Activated naive CD8-positive, alpha-beta T cell treated with anti-CD3 and anti-CD28 coated beads, Interleukin-2, amount 10 ng/mL, durations not matched to agents 7 days and 5 days (primary cell): ENCODE measurements at places on chromosomes 5 and 9.

GRCh38 chr9:123431581-123431980 is 75.6 kb downstream of the CRB2 start:
- no peak overlapping the region for H3K4me3 ChIP-seq
- DNase-seq: no peak
- H3K36me3 ChIP-seq: peaks cover 6% of the 10 kb centered on the region
- no peak overlapping the region for H3K27ac ChIP-seq
- H3K27me3 ChIP-seq: no peaks in the 10 kb centered on the region

- H3K4me1 ChIP-seq: no peaks in the 10 kb centered on the region
- H3K36me3 ChIP-seq: no peaks in the 10 kb centered on the region
- H3K27ac ChIP-seq: no peak overlapping the region
- no peaks in the 10 kb centered on the region for H3K27me3 ChIP-seq
- no peak for DNase-seq
Measured at GRCh38 chr5:35305336-35306020, 75.2 kb upstream of the PRLR start.

DNA sequence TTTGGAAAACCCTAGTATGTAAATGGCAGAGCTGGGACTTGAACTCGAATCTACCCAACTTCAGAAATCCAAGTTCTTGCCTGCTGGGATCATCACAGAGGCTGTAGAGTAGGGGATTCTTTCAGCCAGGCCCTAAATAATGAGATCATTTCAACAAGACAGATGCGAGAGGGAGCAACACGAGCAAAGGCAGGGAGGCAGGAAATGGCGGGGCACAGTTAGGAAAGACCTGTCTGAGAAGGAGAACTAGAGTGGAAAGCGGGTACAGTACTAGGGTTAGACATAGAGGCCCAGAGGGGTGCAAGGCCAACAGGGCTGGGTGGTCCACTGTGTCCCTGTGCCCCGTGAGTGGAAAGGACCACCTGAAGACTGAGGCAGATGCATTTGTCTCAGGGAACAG is 46.1 kb downstream of the MVB12B start:
- peaks cover 28% of the 10 kb centered on the region for H3K4me1 ChIP-seq
- H3K27ac ChIP-seq: peak overlapping the region; percentile 25
- no peak for DNase-seq

DNA sequence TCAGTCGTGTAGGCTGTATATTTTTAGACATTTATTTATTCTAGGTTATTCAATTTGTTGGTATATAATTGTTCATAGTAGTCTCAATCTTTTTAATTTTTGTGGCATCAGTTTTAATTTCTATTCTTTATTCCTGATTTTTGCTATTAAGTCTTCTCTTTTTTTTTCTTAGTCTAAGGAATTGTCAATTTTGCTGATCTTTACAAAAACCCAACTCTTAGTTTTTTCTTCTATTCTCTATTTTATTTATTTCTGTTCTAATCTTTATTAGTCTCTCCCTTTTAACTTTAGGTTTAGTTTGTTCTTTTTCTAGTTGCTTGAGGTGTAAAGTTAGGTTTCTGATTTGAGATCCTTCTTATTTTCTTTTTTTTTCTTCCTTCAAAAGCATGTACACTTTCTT is 152.5 kb downstream of the FANCC start:
- peaks cover 1% of the 10 kb centered on the region for H3K27me3 ChIP-seq
- H3K36me3 ChIP-seq: peaks cover 41% of the 10 kb centered on the region
- DNase-seq: no peak
- peaks cover 5% of the 10 kb centered on the region for H3K4me1 ChIP-seq

GRCh38 chr9:14633148-14633547 is 60.1 kb downstream of the ZDHHC21 start:
- no peak overlapping the region for H3K27ac ChIP-seq
- H3K27me3 ChIP-seq: no peaks in the 10 kb centered on the region
- no peak overlapping the region for H3K4me3 ChIP-seq
- peaks cover 28% of the 10 kb centered on the region for H3K36me3 ChIP-seq

GRCh38 chr9:133640580-133641395 is 4.6 kb downstream of the DBH start:
- no peak overlapping the region for H3K4me3 ChIP-seq
- peaks cover 2% of the 10 kb centered on the region for H3K27me3 ChIP-seq
- H3K27ac ChIP-seq: no peak overlapping the region
- H3K4me1 ChIP-seq: peaks cover 5% of the 10 kb centered on the region

DNA sequence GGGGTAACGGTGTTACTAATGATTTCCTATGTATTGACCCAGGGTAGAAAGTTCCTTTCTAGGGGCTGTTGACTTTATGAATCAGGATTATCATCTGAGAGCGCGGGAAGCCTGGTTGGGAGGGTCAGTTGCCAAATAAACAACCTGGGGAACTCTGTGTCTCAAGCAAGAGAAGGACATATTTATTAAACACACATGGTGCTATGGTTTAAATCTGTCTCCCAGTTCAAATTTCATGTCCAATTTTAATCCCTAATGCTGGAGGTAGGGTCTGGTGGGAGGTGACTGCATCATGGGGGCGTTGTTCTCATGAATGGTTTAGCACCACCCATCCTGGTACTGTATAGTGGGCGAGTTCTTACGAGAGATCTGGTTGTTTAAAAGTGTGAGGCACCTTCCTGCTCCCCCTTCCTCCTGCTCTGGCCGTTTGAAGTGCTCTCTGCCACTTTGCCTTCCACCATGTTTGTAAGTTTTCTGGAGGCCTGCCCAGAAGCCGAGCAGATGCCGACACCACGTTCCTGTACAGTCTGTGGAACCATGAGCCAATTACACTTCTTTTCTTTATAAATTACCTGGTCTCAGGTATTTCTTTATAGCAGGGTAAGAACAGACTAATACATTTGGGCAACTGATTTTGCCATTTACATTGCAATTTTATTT is 19.7 kb upstream of the GAS1 start:
- DNase-seq: no peak
- H3K27me3 ChIP-seq: no peaks in the 10 kb centered on the region
- no peak overlapping the region for H3K27ac ChIP-seq

GRCh38 chr5:142357469-142358090 is 32.8 kb upstream of the SPRY4 start:
- no peak for DNase-seq
- H3K4me1 ChIP-seq: peaks cover 29% of the 10 kb centered on the region
- H3K4me3 ChIP-seq: peak overlapping the region; percentile 74
- peak overlapping the region; percentile 77 for H3K27ac ChIP-seq

GRCh38 chr9:86517475-86517874 is 163.3 kb upstream of the TUT7 start:
- H3K27me3 ChIP-seq: peaks cover 6% of the 10 kb centered on the region
- H3K4me3 ChIP-seq: no peak overlapping the region
- DNase-seq: no peak
- H3K27ac ChIP-seq: no peak overlapping the region
- H3K36me3 ChIP-seq: no peaks in the 10 kb centered on the region

DNA sequence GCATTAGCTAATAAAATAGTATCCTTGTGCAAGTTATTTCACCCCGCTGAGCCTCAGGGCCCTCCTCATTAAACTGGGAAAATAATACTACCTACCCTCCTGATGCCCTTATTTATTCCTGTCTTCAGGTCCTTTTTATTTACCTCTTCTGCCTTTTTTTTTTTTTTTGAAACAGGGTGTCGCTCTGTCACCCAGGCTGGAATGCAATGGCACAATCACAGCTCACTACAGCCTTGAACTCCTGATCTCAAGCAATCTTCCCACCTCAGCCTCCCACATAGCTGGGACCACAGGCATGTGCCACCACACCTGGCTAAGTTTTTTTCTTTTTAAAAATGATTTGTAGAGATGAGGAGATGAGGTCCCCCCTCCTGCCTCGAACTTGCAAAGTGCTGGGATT is 20.9 kb downstream of the HBEGF start:
- peaks cover 9% of the 10 kb centered on the region for H3K27me3 ChIP-seq
- no peak for DNase-seq
- no peak overlapping the region for H3K27ac ChIP-seq
- H3K36me3 ChIP-seq: peaks cover 1% of the 10 kb centered on the region
- peaks cover 3% of the 10 kb centered on the region for H3K4me1 ChIP-seq
- no peak overlapping the region for H3K4me3 ChIP-seq

DNA sequence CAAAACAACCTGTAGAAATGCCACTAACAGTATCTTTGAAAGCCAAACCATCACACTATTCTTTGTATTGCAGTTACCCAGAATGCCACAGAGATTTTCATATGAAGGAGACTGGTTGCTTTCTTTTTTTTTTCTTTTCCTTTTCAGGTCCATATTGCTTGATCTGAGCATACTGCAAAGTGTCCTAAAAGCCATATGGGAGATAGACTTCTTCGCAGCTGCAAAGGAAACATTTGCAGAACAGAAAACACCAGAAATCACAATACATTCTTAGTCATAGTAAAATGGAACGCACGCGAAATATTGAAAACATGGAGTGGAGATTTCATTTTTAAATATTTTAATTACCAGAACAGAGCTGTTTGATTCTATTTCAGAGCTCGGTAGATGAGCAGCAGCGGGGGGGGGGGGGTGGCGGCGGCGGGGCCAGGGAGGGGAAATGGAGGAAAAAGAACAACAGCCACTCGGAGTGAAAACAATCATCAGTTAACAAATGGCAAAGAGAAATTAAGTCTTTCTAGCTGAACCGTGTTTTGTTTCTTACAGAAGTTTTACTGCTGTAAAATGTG is 284.1 kb downstream of the NFIB start:
- H3K4me3 ChIP-seq: no peak overlapping the region
- no peak overlapping the region for H3K27ac ChIP-seq
- H3K4me1 ChIP-seq: no peaks in the 10 kb centered on the region
- DNase-seq: no peak
- no peaks in the 10 kb centered on the region for H3K27me3 ChIP-seq

- peaks cover 2% of the 10 kb centered on the region for H3K27me3 ChIP-seq
- no peak for DNase-seq
- no peak overlapping the region for H3K27ac ChIP-seq
Measured at GRCh38 chr5:82314964-82315758, 37.0 kb upstream of the RPS23 start.

GRCh38 chr5:139710319-139711066 is 62.3 kb downstream of the CXXC5 start:
- DNase-seq: peak; percentile 66
- H3K27me3 ChIP-seq: peaks cover 12% of the 10 kb centered on the region
- peaks cover 9% of the 10 kb centered on the region for H3K4me1 ChIP-seq
- peak overlapping the region; percentile 79 for H3K4me3 ChIP-seq

DNA sequence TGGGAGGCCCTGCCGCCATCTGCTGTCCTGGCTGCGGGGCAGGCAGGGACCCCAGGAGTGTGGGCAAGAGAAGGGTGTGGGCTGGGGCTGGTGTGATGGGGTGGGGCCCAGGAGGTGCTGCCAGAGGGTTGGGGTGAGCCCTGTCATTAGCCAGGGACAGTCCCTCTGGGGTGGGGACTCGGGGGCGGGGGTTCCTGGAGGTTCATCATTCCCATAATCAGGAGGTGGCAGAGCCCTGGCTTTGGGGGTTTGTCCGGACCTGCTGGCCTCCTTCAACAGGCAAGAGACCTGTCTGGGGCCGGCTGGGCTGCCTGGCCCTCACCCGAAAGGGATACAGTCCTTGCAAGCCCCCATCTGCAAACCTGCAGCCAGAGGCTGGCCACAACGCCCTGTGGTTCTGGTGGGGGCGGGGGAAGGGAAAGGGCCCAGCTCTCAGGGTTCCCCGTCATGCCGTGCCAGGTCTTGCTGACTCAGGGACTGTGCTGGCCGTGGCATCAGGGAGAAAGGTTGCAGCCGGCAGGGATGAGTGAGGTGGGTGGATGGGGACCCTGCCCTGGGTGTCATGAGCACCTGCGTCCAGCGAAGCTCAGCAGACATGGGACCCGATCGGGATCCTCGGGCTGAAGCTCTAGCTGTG is 65.2 kb downstream of the MRPL36 start:
- DNase-seq: no peak
- peaks cover 8% of the 10 kb centered on the region for H3K27me3 ChIP-seq
- no peak overlapping the region for H3K4me3 ChIP-seq
- H3K4me1 ChIP-seq: no peaks in the 10 kb centered on the region
- no peaks in the 10 kb centered on the region for H3K36me3 ChIP-seq
- H3K27ac ChIP-seq: no peak overlapping the region

- no peak overlapping the region for H3K27ac ChIP-seq
- H3K4me3 ChIP-seq: no peak overlapping the region
- H3K36me3 ChIP-seq: peaks cover 4% of the 10 kb centered on the region
- H3K4me1 ChIP-seq: no peaks in the 10 kb centered on the region
- H3K27me3 ChIP-seq: no peaks in the 10 kb centered on the region
Measured at GRCh38 chr5:37776826-37777225, 63.0 kb downstream of the GDNF start.

- no peaks in the 10 kb centered on the region for H3K36me3 ChIP-seq
- DNase-seq: no peak
- H3K4me3 ChIP-seq: no peak overlapping the region
- H3K4me1 ChIP-seq: no peaks in the 10 kb centered on the region
Measured at GRCh38 chr5:125331987-125332598, 585.7 kb upstream of the ZNF608 start.

GRCh38 chr5:150000990-150001659 is 586 bp downstream of the HMGXB3 start:
- peak; percentile 66 for DNase-seq
- peaks cover 32% of the 10 kb centered on the region for H3K4me1 ChIP-seq
- H3K27me3 ChIP-seq: no peaks in the 10 kb centered on the region
- peak overlapping the region; percentile 95 for H3K4me3 ChIP-seq

- DNase-seq: no peak
- H3K27me3 ChIP-seq: no peaks in the 10 kb centered on the region
- peak overlapping the region; percentile 92 for H3K4me3 ChIP-seq
- H3K27ac ChIP-seq: peak overlapping the region; percentile 78
- H3K4me1 ChIP-seq: peaks cover 47% of the 10 kb centered on the region
- peaks cover 60% of the 10 kb centered on the region for H3K36me3 ChIP-seq
Measured at GRCh38 chr5:157107508-157107907, 1.3 kb downstream of the HAVCR2 start.

GRCh38 chr5:58582019-58582802 is 664 bp upstream of the RAB3C start:
- DNase-seq: no peak
- peaks cover 8% of the 10 kb centered on the region for H3K4me1 ChIP-seq
- no peaks in the 10 kb centered on the region for H3K36me3 ChIP-seq
- peaks cover 43% of the 10 kb centered on the region for H3K27me3 ChIP-seq

GRCh38 chr5:39547553-39548154 is 122.9 kb upstream of the DAB2 start:
- peaks cover 7% of the 10 kb centered on the region for H3K4me1 ChIP-seq
- H3K36me3 ChIP-seq: peaks cover 1% of the 10 kb centered on the region
- H3K27me3 ChIP-seq: peaks cover 2% of the 10 kb centered on the region
- DNase-seq: no peak
- H3K4me3 ChIP-seq: peak overlapping the region; percentile 57
- H3K27ac ChIP-seq: no peak overlapping the region

- DNase-seq: no peak
- H3K27me3 ChIP-seq: no peaks in the 10 kb centered on the region
- peak overlapping the region; percentile 54 for H3K27ac ChIP-seq
- H3K36me3 ChIP-seq: peaks cover 4% of the 10 kb centered on the region
- H3K4me1 ChIP-seq: peaks cover 24% of the 10 kb centered on the region
- peak overlapping the region; percentile 89 for H3K4me3 ChIP-seq
Measured at GRCh38 chr9:109013679-109014607, 644 bp upstream of the CTNNAL1 start.
